ENCODE measurements at places on chromosomes 11 and 22. TPM values are rescaled to one million over a fixed set of nuclear protein-coding genes. Genes with fewer than 3 reads are reported as not detected.

- peak; percentile 22 for DNase-seq
Observed at GRCh38 chr11:112113539-112114457, 27.1 kb downstream of the SDHD start.

The MMP27 gene
- 0.24 TPM for polyA plus RNA-seq

The TSSK2 gene
- polyA plus RNA-seq, result not detected

GRCh38 chr11:68266121-68266891, 5.5 kb downstream of the C11orf24 start:
- DNase-seq, result no peak

DNA sequence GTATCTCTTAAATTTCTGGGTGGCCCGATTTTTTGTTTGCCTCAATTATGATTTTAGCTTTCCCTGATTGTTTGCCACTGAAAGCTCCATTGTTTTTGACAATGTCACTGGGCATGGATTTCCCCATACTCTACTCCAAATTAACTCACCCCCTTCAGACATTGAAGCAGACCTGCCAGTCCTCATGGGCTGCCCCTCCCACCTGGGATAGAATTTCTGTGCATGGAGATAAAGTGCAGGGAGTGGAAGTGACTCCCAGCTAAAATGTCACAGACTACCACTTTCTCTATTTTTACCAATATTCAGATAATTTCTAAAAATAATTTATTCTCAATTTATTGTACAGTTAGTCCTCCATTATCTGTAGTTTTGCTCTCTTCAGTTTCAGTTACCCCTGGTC, 79.1 kb upstream of the CLPB start:
- DNase-seq, result no peak

- DNase-seq, result no peak
Observed at GRCh38 chr11:64537876-64538275, 53.1 kb upstream of the SLC22A12 start.

DNA sequence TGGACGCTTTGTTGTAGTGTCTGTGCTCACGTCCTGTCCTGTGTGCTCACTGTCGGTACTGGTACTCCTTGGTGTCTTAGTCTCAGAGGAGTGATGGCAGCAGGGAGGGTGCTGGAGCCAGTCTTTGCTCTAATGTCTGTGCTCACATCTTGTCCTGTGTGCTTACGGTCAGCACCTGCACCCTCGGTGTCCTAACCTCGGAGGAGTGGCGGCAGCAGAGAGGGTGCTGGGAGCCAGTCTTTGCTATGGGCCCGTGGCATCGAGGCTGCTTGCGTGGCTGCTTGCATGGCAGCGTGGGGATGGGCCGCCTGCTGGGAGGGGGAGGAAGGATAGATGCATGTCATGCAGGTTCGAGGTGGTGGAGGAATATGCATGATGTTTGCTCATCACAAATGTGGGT, 12.7 kb downstream of the IGHMBP2 start:
- DNase-seq, result no peak

DNA sequence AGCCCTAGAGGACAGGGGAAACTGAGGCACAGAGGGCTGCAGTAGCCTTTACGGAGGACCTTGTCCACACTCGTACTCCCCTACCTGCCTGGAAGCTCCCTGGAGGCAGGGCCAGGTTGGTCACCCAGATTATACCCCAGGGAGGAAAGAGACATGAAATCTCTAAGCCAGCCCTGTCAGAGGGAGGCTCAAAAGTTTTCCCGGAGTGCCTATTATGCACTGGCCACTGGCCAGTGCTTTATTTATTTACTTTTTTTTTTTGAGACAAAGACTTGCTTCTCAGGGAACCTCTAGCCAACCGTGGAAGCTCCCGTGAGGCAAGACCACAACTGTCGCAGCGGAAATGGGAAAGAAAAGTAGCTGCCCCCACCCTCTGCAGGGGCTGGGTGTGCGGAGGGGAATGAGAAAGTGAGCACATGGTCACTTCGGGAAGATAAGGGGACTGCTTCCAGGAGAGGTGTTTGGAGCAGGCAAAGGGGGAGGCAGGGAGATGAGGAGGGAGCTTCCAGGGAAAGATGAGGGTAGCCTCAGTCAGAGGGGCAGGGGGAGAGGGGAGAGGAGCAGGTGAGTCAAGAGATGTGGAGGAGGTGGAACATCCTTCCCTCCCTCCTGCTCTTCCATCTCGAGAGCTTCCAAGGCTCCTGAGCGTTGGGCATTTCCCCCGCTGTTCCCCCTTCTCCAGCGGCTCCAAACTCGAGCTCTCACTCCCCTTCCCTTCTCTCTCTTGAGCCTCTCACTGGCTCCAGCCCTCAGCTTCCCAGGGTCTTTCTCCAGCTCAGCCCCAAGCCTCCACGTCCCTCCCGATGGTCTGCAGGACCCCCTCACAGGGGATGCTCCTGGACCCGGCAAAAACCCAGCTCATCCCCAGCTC, 4.3 kb downstream of the IL2RB start:
- DNase-seq, result no peak

The OR8D4 gene
- not detected for polyA plus RNA-seq

The PANX3 gene
- polyA plus RNA-seq, result 0.03 TPM

The IFTAP gene
- 27.2 TPM for polyA plus RNA-seq

DNA sequence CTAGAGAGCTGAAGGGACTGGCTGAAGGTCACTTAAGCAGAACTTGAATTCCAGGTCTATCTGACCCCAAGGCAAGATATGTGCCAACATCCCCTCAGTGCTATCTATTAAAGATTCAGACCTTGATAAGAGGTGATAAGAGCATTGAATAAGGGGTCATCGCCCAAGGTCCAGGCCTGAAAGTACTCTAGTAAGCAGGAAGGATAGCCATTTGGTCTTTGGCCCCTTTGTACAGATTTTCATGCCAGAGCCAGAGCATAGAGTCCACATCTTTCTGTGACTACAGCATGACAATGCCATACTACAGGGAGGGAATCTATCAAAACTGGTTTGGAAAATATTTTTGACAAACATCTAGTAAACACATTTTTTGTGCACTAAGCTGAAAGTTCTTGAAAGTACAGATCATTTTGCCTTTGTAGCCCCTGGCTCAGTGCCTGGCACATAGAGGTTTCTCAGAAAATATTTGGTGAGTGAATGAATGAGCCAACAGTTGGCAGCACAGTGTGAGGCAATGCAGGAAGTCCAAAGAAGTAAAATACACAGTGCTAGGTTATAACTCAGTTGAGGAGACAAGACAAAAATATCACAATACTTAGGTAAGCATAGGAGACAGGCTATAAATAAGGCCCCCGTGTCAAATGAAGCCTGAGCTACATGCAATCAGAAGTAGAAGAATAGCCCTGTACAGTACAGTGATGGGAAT, 15.1 kb upstream of the RRAS2 start:
- peak; percentile 44 for DNase-seq

The YDJC gene
- polyA plus RNA-seq, result 27.6 TPM

DNA sequence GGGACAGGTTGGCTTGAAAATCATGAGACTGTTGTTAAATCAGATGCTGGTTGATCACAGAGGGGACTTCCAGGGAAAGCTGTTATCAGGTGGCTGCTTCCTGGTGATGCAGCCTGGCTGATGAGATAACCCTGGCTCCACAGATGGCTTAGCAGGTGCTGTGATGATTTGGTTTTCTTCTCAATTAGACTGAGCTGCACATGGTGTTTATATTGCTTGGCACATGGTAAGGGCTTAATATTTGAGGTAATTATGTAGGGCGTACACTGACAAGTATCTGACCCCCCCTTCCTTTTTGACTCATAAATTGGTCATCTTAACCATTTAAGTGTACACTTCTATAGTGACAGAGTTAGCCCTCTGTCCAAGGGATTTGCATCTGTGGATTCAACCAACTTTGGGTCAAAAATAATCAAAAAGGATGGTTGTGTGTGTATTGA, 7.0 kb downstream of the RPS3 start:
- DNase-seq, result no peak

The GLB1L2 gene
- 6.7 TPM for polyA plus RNA-seq

DNA sequence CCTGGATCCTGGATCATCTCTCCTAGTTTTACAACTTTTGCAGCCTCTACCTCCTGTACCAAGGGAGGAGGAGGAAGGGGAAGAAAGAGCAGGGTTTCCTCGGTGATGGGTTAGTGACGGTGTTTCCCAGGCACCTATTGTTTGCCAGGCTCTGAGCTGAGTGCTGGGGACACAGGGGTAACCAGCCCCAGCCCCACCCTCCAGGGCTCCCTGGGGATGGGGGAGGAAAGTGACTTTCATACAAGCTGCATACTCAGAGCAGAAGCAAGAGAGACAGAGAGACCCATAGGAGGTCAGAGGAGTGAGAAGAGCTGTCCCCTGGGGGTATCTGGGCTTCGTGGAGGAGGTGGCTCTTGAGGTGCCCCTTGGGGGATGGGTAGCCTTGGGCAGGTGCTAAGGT, 89.4 kb upstream of the THY1 start:
- no peak for DNase-seq

DNA sequence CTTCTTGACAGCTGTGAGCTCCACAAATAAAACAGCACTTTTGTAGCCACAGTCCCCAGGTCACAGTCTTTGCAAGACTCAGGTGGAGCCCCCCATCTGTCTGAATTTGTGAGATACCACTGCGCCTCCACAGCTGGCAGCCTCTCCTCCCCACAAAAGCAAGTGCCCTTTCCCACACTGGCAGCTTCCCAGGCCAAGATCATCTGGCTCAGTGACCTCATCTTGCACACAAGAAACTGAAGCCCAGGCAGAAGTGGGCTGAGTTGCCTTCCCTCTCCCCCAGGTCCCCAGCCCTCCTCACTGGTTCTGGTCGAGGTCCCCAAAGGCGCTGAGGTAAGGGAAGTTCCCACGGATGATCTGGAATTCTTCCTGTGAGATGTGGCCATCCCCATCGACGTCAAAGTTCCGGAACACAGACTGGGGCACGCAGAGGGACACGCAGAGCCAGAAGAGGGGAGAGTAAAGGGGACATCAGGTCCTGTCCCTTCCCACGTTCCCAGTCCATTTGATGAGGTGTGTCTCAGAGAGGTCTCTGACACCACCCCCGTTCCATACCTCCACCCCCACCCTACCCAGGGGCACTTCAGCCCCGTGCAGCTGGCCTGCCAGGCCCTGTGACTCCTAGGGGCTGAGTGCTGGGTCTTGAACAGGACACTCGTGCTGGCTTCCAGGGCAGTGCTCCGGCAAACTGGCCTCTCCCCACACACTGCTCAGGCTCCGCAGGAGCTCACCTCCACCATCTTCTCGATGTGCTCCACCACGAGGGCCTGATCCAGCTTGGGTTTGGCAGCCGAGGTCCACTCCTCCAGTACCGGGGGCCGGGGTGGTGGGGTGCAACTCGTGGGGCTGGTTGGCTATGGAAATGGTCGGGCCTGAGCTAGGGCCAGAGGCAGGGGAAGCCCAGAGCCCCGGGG, 8.9 kb downstream of the RASGRP2 start:
- DNase-seq, result no peak

GRCh38 chr22:37146507-37147180, 3.1 kb downstream of the IL2RB start:
- DNase-seq, result no peak

The TRPM5 gene
- 0.87 TPM for polyA plus RNA-seq

The CENPM gene
- 11.6 TPM for polyA plus RNA-seq

Measured in large intestine (tissue), 12 donors.